ENCODE measurements at places on chromosomes 3 and 15.

GRCh38 chr3:13206799-13207577 is 133.8 kb upstream of the IQSEC1 start:
- no peak for DNase-seq

DNA sequence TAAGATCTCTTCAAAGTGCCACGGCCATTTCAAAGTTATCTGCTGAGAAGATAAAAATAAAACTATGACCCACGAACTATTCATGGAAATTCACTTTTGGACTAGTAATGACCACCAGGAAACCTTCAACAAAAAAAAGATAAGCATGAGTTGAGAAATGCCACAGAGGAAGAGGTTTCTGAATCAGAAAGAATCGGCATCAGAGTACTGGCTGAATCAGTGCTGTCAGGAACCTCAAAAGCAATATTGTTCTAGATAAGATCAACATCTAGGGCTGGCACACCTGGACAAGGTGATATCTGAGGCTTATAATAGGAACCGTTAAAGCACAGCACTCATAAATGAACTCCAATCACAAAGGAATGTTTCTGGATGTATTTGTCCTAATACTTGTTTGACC is 72.7 kb downstream of the PEAK1 start:
- DNase-seq: no peak

DNA sequence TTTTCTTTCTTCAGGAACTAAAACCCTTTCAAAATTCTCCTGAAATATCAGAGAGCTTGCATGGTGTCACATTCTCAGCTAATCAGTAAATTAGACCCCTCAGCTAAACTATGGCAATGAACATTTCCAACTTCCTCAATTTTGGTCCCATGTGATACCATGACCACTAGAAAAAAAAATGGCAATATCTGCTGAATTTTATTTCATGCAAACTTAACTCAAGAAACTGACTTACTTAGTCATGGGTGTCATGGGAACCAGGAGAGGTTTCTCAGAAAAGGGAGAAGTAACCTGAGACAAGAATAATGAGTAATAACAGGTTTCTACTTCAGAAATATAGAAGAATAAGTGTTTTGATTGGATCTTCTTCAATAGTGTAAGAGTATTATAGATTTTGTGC is 784.6 kb upstream of the ALCAM start:
- no peak for DNase-seq

- no peak for DNase-seq
Measured at GRCh38 chr3:55169608-55170072, 241.8 kb upstream of the LRTM1 start.

- no peak for DNase-seq
Measured at GRCh38 chr3:194057570-194058188, 78.3 kb upstream of the HES1 start.

- DNase-seq: no peak
Measured at GRCh38 chr3:173351886-173352285, 45.7 kb upstream of the NLGN1 start.

GRCh38 chr3:94024385-94024784 is 4.0 kb downstream of the STX19 start:
- no peak for DNase-seq

DNA sequence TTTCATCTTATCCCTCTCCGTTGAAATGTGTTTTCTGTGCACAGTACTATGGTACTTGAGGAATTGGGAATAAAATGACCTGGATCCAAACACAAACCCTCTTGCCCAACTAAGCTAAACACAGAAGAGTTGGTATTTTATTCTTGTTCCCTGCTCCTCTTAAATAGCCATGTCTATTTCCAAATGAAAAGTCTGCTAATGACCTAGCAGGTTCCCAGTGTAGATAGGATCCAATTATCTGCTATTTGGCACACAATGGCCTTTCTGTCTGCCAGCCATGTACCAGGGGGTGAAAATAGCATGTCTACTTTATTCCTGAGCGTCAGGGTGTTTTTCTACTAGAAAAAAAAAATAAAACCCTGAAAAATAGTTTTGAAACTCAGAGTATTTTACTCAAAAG is 657.0 kb upstream of the NAALADL2 start:
- no peak for DNase-seq

DNA sequence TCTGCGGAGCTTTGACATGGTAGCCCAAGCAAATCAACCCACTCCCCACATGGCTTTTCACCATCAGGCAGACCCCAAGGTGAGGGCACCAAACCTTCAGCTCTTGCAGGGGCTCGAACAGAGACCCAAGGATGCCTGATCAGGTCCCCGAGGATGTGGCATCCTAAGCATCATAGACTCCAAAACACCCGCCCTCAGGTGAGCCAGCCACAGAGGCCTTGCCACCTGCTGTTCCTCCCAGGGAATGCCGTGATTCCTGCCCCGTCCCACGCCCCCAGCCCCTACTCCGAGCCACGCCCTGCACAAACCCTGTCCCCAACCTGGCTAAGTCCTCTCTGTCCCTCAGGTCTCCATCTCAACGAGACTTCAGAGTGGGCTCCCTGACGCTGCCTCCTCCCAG is 34.7 kb upstream of the SLC41A3 start:
- no peak for DNase-seq

- DNase-seq: no peak
Measured at GRCh38 chr3:162262129-162262528, 765.5 kb downstream of the OTOL1 start.

DNA sequence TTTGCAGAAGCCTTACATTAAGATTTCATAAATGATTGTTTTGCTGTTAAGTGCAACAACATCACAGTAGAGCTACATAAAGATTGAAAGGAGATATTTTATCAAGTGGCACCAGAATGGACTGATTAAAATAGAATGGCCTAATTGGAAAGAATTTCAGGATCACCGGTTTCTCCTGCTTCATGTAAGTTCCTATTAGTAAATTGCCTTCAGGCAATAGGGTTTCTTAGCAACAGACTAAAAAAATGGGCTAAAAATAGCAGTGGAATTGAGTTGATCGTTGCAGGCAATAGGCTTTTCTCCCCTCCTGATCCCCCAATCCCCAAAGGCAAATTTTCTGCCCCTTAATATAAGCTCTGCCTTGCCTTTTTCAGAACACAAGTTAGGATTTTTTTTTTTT is 917 bp downstream of the LNP1 start:
- no peak for DNase-seq

- no peak for DNase-seq
Measured at GRCh38 chr3:29708884-29709283, 428.0 kb downstream of the RBMS3 start.

DNA sequence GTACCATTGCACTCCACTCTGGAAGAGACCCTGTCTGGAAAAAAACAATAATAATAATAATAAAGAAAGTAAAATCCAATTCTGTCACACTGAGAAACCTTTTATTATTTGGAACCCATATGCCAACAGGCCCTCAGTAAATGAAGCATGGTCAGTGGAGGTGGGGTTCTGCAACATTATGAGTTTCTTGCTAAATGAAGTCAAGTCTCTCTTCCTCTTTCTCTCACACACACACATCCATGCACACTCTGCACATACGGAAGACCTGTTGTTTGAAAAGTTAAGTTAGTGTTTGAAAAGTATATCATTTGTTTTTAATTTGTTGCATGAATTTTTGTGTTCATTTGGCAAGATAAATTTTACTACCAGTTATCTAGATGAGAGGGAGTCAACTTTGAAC is 27.8 kb downstream of the GAP43 start:
- no peak for DNase-seq

DNA sequence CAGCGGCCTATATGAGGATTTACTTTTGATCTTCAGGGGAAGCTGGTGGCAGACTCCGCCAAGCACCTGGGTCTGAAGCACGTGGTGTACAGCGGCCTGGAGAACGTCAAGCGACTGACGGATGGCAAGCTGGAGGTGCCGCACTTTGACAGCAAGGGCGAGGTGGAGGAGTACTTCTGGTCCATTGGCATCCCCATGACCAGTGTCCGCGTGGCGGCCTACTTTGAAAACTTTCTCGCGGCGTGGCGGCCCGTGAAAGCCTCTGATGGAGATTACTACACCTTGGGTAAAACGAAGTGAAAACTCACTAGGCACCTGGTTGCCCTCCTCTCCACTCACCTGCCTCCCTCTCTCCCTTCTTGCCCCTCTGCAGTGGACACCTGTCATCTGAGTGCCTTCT is 33.8 kb upstream of the TRA2B start:
- no peak for DNase-seq

- no peak for DNase-seq
Measured at GRCh38 chr3:148512648-148513047, 185.1 kb upstream of the AGTR1 start.
